ENCODE measurements at places on chromosomes 5 and 9.

- DNase-seq: no peak
These were observed 76.4 kb upstream of the RPS23 start for GRCh38 chr5:82354543-82354942.

DNA sequence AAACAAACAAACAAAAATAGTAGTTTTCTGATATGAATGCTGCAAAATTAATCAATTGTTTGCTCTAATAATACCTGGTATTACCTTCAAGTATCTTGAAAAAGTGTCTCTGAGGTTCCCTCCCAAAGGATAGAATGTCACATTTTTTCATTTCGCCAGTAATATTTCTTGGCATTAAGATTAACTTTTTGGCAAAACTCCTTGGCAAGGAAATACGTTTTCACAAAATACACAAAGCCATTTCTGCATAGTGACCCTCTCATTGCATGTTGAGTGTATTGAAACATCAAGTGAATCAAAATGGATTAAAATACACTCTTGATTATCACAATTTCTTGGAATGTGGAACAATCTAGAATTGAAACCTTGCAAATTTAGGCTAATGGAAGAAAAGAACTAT lies 230.5 kb downstream of the ATPSCKMT start:
- no peak for DNase-seq

GRCh38 chr5:81800797-81801196 lies 49.9 kb upstream of the SSBP2 start:
- no peak for DNase-seq

DNA sequence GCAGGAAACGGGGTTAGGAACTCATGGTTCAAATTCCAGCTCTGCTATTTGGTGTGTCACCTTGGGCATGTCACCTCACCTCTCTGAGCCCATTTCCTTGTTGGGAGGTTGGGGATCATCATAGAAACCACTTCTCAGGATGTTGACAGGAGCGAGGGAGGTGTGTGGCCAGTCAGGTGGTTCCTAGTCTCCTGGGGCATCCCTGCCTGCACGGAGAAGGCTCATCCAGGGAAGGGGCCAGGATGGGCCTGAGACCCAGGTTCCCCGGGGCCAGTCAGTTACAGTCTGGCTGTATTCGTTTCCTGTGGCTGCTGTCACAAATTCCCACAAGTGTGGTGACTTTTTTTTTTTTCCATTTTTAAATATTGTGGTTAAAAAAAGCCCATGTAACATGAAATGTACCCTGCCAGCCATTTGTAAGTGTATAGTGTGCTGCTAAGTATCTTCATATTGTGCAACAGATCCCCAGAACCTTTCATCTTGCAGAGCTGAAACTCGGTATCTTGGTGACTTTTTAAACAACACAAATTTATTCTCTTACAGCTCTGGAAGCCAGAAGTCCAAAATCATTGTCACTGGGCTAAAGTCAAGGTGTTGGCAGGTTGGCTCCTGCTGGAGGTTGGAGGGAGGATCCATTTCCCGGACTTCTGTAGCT lies 78.7 kb upstream of the UNC5A start:
- DNase-seq: no peak

DNA sequence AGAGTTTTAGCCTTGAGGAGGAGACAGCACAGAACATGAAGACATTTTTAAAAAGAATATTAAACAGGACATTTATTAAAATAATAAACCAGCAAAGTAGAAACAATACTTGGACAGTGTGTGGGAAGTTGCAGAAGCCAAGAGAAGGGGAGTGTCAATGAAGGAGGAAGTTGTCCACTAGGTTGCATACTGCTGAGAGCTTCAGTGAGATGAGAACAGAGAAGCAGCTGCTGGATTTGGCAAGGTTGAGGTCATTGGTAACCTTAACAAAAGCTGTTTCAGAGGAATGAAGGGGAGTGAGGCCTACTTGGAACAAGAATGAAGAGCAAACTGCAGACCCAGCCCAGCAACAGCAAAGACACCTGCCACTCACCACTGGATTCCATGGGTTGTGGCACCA lies 11.4 kb downstream of the BHMT start:
- DNase-seq: no peak

DNA sequence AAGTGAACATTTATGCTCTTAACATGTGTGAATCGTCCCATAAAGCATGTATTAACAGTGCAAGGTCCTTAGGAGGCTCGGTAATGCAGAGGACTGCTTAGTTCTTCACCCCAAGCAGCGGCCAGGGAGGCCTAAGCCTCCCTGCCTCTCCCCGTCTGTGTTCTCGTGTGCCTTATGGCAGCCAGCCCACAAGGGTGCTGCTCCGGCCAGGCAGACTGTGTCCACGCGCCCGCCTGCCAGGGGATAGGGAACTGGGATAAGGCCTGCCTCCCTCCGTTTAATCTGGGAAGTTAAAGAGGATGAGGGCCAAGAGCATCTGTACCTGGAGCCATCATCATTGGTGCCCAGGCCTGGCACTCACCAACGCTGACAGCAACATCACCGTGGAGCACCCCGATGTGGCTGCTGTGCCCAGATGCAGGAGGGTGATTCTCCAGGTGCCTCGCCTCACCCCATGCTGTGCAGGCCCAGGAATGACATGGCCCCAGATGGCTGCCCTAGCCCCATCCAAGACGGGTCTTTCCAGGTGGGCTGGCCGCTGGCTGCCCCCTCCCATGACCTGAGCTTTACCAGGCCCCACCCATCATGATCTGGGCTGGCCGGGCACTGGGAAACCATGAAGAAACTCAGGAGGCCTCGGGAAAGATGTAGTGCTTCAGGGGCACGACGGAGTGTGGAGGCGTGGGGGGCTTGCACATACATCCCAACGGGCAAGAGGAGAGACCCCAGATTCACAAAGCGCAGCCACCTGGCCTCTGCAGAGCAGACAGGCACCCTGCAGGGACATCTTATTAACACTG lies 35.6 kb upstream of the SUSD3 start:
- DNase-seq: no peak

GRCh38 chr9:130177898-130178805 lies 5.9 kb downstream of the NCS1 start:
- no peak for DNase-seq

DNA sequence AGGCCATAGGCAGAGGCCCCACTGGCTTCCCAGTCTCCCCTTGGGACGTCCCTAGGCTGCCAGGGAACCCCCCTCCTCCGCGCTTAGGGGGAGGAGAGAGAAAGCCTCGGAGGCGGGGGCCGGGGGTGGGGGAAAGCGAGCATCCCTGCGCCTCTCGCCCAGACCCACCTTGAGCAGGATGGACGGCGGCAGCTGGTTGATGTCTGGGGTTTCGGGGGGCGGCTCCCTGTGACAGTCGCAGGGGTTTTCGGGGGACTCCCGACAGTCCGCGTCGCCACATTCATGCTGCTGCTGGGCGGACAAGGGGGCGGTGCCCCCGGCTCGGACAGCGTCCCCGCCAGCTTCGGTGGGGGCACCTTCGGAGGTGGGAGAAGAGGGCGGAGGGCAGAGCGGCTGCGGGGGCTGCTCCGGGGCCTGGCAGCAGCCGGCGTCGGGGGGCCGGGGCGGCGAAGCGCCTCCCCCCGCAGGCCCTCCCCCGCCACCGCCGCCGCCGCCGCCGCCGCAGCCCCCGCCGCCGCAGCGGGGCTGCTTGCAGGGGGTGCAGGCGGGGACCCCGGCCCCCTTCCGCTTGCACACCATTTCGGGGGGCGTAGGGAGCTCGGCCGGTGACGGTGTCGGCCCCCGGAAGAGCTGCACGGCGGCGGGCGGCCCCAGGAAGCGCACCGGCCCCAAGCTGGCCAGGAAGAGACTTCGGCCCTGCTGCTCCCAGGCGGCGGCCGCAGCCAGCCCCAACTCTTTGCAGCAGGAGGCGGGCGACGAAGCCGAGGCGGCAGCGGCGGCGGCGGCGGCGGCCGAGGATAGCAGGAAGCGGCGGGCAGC lies 1.2 kb downstream of the FBXL17 start:
- DNase-seq: no peak

DNA sequence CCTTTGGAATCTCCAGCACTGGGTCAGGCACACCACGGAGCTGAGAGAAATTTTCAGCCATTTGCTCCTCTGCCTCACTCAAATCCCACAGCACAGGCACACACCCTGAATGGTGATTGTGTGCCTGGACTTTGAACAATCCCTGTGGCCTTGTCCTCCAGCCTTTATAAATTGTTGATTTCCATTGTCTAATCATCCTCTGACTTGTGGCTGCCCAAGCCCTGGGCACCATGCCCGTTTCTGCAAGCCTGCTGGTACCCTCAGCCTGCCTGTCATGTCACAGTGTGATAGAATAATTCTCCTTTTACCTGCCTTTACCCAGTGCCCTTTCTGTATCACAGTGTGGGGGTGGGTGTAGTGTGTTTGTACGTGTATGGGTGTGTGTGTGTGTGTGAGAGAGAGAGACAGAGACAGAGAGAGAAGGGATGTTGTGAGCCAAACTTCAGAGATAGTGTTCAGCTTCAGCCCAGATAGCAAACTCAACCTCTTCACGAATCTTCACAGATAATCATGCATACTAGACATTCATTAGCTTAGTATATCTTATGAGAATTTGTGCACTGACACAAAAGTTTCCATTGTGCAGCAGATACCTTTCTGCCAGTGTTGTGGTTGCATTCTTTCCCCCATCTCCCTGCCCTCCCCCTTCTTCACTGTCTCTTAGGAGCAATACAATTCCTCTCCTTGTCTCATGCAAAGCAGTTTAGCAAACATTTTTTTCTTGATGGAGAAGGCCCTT lies 27.8 kb upstream of the SLC44A1 start:
- no peak for DNase-seq

DNA sequence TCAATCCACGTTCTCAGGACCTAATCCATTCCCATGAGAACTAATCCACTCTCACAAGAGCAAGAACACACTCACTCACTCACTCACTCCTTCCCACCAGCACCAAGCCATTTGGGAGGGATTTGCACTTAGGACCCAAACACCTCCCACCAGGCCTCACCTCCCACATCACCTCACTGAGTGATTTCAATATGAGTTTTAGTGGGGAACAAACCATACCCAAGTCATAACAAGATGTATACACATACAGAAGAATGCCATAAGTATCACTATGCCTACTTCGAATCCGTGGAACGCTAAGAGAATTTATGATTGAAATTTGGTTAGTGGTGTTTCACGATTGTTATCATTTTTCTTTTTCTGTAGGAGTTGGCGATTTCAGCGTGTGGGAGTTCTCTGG lies 29.3 kb upstream of the CTSL start:
- no peak for DNase-seq

- DNase-seq: peak; percentile 23
These were observed 47.1 kb downstream of the CAST start for GRCh38 chr5:96709152-96709821.

DNA sequence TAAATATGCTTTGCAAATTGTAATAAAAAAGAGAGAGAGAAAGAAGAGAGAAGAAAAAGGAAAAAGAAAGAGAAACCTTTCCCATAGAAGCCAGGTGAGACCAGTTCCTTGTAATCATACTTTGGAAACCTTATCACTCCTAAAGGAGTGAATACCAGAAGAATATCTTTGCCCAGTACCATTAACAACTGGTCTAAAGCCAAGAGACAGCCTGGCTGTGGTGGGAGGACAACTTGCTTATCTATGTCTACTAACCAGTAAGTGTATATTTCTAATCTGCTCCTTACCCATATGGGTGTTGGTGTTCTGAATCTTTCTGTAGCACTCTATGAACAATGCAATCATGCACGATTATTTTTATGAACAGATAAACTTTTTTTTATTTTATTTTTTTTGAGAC lies 10.5 kb upstream of the TXN start:
- no peak for DNase-seq

DNA sequence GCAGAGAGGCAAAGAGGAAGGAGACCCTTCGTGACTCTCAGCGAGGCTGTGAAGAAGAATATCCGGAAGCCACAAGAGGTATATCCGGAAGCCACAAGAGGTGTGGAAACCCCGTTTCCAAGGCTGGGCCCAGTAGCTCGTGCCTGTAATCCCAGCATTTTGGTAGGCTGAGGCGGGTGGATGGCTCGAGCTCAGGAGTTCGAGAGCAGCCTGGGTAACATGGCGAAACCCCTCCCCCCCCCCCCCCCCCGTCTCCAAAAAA lies 612 bp upstream of the BBLN start:
- DNase-seq: no peak

Data from HS-27A (cell line).